Stimulated activated CD4-positive, alpha-beta T cell treated with anti-CD3 and anti-CD28 coated beads, Interleukin-1b, Interleukin-23, amount 100 ng/mL, for 48 hours (primary cell): ENCODE measurements at places on chromosomes 13 and 19.

- DNase-seq: no peak
Observed at GRCh38 chr13:63551731-63552130, 2136.1 kb upstream of the PCDH20 start.

DNA sequence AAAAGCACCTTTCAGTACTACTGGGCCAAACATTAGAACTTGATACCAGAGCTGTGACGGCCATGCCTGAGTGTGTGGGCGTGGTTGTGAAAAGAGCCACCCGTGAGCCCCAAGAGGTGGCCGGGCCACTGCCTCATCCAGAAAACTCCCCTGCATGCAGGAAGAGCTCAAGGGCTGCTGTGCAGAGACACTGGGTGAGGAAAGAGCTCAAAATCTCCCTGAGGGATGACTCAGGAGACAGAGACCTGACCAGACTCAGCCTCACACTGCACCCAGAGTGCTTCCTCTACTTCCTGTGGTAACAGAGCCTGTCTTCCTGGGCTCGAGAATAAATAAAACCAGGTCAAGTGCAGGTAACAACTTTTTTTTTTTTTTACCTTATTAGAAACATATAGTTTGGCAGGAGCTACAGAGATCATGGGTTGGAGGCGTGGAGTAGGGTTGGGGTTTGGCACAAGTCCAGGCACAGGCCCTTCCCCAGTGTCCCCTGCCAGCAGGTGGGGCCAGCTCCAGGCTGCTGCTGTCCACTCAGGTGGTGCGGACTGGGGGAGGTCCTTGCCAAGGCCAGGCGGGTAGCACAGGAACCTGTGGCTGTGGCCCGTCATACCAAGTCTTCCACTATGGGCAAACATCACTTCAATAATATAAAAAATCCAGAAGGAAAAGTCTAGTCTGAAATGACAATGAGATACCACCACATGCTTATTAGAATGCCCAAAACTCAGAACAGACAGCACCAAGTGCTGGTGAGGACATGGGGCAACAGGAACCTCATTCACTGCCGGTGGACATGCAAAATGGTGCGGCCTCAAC, 25.5 kb downstream of the ELL start:
- peak; percentile 65 for DNase-seq

DNA sequence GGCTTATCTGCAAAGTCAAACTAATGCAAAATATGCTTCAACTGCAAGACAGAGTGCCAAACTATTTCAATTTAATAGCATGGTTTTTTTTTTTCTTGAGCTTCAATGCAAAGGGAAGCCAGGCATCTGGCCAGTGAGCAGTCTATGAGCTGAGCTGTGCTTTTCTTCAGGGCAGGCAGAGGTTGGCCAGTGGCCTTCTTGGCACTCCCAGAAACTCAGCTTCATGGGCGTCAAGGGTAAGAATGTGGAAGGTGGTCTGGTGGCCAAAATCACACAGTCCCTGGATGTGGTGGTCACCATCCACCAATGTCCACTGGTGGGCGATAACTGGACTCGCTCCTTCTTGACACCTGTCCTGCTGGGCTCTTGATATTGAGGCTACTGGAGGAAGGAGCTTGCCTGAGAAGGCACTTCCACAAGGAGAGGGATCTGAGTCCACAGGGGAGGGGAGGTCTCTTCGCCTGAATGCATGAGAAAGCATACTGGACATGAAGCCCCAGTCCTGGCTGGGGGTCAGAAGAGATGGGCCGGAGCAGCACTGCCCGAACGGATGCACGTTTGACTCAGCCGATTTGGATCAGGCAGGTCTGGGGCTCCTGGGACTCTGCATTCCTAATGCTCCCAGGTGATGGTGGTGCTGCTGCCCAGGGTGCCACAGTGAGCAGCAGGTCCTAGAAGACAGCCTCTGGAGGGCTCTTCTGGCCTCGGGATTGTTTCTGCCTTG, 17.1 kb downstream of the COL4A2 start:
- no peak for DNase-seq

- DNase-seq: no peak
Observed at GRCh38 chr13:88824218-88824617, 1153.0 kb downstream of the SLITRK5 start.

- DNase-seq: no peak
Observed at GRCh38 chr13:97491452-97491851, 57.5 kb downstream of the RAP2A start.

DNA sequence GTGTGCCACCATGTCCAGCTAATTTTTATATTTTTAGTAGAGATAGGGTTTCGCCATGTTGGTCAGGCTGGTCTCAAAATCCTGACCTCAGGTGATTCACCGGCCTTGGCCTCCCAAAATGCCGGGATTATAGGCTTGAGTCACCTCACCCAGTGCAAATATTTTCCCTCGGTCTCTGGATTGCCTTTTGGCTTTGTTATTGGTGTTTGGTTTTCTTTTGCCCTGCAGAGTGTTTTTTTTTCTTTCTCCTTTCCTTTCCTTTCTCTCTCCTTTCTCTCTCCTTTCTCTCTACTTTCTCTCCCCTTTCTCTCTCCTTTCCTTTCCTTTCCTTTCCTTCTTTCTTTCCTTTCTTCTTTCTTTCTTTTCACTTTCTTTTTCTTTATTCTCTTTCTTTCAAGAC, 33.2 kb downstream of the KDM4B start:
- no peak for DNase-seq

DNA sequence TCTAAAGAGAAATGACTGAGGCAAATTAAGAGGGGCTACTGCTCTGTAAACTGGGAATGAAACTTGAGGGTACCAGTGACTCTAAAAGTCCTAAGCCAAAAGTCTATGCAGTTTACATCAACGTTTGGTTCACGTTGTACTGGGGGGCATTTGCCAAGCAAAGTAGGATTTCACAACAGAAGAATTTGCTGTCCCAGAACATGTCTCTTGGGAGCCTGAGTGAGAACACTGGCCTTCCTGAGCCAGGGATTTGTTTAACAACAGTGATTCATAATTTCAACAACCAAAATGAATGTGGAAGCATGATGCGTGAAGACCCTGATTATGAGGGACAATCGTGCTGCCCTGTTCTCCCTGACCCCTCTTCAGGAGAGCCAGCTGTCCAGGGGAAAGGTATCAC, 178.0 kb downstream of the OXGR1 start:
- no peak for DNase-seq

DNA sequence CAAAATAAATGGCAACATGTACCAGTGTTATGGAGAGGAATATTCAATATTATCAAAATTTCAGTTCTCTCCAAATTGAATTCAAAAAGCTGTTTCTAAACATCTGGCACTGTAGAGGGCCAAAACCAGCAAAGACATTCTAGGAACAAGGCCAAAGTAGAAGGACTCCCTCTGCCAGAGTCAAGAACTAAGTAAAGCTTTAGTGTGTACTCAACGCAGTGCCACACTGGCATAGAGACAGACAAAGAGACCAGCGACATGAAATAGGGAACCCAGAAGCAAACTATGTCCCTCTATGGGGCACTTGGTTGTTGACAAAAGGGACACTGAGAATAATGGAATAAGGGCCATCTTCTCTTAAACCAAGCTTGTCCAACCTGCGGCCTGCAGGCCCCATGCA, 15.6 kb downstream of the SCGB2B2 start:
- no peak for DNase-seq

- no peak for DNase-seq
Observed at GRCh38 chr13:46088821-46089562, 15.8 kb downstream of the CPB2 start.

DNA sequence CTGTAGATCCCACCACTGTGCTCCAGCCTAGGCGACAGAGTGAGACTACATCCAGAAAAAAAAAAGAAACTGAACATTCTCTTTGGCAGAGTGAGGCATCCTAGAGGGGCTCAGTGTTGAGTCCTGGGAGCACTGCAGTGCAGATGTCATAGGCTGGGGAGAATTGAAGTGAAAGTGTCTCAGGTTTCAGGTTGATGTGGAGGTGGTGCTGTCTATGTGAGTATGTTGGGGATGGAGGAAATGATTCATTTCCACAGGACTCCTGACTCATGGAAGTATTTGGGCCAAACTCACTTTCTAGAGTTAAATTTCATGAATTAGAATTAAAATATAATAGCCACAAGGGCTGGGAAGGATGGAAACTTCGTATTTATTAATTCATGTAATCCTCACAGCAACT, 134.4 kb upstream of the TSC22D1 start:
- DNase-seq: peak; percentile 55

DNA sequence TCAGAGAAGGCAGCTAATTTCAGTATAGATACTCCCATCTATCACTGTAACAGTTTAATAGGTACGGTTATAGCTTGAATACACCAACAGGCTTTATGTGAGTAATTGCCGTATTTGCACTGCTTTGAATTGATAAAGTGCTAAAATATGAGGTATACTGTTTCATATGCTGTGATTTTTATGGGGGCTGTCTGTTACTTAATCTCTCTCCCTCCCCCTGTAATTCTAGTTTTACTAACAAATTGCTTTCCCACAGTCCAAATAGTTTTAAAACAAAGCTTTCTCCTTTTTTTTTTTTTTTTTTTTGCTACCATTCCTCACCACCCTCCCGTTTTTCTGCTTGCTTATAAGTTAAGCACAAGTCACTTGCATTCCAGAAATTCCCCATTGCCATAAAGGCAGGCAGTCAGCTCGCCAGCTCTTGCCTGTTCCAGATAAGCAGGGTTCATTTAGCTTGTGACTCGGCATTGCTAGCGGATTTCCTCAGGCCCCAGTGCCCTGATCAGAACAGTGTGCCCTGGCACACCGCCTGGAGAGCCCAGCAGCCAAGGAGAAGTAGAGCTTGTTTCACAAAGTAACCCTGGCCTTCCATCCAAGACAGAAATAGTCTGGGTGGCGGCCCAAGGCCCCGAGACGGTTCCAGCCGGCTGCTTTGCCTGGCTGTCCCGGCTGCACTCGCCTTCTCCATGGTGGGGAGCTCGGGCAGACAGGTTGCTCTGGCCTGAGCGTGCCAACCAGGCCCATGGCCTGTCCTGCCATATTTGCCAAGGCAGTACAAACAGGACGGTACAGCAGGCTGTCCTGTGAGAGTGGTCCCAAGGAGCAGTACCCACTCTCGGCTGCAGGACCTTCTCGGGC, 43.5 kb upstream of the NPAS1 start:
- no peak for DNase-seq

DNA sequence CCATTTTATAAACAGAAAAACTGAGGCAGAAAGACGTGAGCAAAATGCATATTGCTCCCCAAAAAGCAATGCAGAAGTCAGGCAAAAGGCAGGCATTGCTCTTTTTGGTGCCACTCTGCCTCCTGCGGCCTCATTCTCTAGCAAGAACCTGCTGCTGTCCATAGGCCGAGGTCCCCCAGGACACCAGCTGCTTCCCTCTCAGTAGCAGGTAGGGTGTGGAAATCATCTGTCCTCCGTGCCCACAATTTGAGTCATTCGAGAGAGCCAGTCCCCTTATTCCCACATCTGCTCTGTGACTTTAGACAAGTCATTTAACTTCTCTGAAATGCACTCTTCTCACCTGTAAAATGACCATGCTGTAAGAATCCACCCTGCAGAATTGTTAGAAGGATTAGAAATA, 50.0 kb downstream of the TNFRSF19 start:
- DNase-seq: no peak

- no peak for DNase-seq
Observed at GRCh38 chr13:103883164-103883563, 816.9 kb upstream of the SLC10A2 start.

DNA sequence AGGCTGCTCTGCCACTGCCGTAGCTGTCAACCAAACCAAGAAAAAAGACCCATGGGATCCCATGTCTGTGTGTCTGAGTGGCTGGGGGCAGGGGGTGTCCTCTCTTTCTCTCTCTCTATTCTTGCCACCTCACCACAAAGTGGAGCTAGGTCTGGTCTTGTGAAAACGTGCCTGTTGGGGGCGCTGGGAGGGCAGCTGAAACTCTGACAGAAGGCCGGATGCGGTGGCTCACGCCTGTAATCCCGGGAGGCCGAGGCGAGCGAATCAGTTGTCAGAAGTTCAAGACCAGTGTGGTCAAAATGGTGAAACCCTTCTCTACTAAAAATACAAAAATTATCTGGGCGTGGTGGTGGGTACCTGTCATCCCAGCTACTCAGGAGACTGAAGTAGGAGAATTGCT, 29.2 kb downstream of the ZNF146 start:
- DNase-seq: no peak

- no peak for DNase-seq
Observed at GRCh38 chr19:54684527-54684926, 21.7 kb downstream of the LILRB4 start.

- DNase-seq: no peak
Observed at GRCh38 chr19:13487985-13488384, 18.3 kb downstream of the CACNA1A start.

DNA sequence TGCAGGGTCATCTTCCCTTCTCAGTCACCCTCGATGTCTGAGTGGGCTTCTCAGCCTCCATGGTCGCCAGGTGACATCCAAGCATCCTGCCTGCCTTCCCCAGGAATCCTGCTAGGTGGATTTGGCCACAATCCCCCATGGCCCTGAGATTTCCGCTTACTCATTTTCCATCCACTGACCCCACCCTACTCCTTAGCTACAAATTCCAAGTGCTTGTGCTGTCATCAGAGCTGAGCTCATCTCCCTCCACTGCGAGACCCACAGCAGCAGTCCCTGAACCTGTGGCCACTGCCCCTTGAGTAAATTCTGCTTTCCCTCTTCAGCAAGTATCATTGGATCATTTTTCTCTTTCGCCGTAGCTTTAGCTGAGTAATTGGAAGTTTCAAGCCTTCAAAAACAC, 90.5 kb upstream of the ANKRD10 start:
- no peak for DNase-seq

DNA sequence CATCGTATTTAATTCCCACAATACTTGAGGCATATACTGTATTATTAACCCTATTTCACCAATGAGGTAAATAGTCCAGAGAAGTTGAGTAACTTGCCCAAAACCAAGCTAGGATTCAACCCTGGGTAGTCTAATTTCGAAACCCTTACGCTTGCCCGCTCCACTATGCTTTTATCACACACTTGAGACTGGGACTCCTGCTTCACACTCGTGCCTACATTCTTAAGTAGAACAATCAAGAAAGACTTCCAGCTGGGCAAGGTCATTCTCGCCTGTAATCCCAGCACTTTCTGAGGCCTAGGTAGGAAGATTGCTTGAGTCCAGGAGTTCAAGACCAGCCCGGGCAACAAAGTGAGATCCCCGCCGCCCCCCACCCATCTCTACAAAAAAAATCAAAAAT, 3.6 kb downstream of the ZNF541 start:
- no peak for DNase-seq

DNA sequence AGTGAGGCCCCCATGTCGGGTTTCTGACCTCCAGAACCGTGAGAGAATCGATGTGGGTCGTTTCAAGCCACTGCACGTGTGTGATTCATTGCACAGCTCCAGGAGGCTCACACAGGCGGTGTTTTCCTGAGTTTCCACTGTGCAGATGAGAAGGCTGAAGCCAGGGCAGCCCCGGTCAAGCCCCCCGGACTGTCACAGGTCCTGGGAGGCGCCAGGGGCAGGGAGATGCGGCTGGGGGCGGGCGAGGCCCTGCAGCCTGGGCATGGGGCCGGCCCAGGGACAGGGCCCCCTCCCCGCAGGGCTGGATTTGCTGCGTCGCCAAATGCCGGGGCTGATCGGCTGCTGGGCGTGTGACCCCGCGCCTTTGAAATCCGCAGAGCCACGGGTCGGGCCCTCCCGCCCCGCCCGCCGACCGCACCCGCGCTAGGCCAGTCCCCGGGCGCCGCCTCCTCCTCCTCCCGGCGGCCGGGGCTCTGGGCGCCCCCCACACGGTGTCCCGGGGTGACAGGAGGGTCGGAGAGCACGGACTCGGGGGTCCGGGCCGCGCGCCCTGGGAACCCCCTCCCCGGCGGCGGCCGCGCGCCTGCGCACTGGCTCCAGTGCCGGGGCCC, 9.9 kb upstream of the MKNK2 start:
- peak; percentile 60 for DNase-seq

- DNase-seq: no peak
Observed at GRCh38 chr13:39509616-39510315, 93.2 kb downstream of the LHFPL6 start.
